T-helper 2 cell (primary cell): ENCODE measurements at places on chromosomes 1 and 21.
A peak's percentile ranks its signal among the peaks of the same experiment; 100 is the strongest.

DNA sequence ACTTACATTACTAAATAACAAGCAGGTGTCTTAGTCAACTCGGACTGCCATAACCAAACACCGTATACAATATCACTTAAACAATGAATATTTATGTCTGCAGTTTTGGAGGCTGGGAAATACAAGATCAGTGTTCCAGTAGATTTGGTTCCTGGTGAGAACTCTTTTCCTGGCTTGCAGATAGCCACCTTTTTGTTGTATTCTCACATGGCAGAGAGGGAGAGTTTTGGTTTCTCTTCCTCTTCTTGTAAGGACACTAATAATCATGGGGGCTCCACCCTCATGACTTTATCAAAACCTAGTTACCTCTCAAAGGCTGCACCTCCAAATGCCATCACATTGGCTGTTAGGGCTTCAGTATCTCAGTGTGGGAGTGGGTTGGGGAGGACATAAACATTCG lies 82.9 kb upstream of the CACYBP start:
- DNase-seq, result no peak

DNA sequence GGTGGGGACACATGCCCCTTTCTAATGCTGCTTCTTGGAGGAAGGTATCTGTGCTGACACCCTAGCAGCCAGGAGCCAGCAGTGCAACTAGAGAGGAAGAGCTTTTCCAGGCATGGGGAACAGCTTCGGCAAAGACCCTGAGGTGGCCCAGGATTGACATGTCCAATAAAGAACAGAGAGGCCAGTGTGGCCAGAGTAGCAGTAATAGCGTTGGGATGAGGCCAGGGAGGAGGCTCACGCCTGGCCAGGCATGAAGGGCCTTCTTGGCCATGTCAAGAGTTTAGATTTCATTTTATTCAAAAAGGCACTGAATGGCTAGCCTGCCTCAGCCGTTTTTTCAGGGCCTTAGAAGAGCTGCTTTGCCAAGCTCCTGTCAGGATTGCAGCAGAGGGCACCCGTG lies 16.3 kb upstream of the ADAMTSL4 start:
- no peak for DNase-seq

- DNase-seq, result no peak
Measured at GRCh38 chr1:218874801-218875400, 298.8 kb upstream of the LYPLAL1 start.

GRCh38 chr1:79293611-79294010 lies 287.1 kb upstream of the ADGRL4 start:
- DNase-seq, result no peak

DNA sequence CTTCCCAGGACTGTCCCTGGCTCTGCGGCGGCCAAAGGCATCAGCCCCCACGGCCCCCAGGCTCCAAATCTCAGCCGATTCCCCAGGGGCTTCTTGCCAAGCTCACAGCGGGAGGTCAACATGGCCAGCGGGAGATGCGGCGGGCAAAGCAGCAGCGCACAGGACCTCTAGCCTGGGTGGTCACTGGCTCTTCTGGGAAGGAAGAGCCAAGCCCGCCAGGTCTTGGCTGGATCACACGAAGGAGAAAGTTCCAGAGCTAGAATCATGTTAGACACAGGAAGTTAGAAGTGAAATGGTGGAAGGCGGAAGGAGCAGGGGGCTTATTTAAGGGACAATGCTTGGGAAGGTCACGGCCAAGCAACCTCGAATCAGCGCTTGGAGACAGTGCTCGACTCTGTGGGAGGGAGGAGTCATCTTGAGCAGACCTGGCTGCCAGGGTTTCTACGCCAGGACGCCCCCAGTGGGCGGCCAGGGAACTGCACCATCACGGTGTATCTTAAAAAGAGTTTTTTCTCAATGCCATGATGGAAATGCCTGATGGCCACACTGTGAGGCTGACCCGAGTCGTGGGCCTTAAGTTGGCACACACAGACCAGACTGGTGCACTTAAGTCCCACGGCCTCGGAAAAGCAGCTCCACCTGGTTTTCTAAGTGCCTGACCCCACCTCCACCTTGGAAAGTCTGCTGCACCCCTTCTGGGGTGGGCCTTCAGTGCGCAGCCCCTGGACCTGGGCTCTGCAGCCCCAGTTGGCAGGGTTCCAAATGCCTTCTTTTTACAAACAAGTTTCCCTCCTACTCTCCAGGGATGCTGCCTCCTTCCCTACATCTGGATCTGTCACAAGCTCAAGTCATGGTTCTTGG lies 29.3 kb downstream of the SLC66A1 start:
- peak; percentile 72 for DNase-seq

DNA sequence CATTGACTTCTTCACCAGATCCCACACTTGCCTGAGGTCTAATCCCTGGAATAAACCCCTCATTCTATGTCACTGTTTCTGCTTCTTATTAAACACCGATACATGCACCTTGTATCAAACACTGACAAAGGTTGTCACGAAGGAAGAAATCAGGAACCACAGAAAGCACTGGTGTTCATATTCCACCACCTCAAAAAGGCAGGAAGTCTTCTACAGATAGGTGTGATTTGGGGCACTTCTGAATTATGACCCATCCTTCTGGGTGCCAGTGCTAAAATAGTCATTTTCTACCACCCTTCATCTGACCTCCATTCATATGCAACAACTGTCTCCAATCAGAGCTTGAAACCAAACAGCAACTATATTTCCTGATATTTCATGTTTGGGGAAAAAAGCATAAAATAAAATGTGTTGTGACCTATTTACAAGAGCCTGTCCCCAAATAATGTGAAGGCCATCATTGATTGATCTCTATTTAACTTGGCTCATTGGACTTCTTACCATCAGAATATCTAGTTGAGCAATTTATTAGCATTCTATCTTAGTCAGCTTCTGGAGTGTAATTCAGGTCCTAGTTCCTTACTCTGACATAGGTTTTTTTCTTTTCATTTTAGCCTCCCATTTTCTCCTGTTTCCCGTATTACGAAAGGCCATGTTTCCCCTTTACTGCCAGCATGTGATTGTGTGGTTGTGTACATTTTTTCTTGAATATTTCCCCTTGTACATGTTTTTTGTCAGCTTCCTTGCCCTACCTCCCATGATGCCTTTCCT lies 43.1 kb downstream of the DUSP10 start:
- DNase-seq, result no peak

DNA sequence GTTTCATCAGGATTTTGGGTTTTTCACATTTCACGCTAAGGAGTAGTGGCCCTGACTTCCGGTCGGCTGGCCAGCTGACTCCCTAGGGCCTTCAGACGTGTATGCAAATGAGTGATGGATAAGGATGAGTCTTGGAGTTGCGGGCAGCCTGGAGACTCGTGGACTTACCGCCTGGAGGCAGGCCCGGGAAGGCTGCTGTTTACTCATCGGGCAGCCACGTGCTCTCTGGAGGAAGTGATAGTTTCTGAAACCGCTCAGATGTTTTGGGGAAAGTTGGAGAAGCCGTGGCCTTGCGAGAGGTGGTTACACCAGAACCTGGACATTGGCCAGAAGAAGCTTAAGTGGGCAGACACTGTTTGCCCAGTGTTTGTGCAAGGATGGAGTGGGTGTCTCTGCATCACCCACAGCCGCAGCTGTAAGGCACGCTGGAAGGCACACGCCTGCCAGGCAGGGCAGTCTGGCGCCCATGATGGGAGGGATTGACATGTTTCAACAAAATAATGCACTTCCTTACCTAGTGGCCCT lies 23.1 kb upstream of the TNFRSF1B start:
- DNase-seq, result no peak

- peak; percentile 10 for DNase-seq
Measured at GRCh38 chr1:67149179-67149770, 14.5 kb upstream of the C1orf141 start.
